ENCODE measurements at places on chromosomes 12 and 14.

DNA sequence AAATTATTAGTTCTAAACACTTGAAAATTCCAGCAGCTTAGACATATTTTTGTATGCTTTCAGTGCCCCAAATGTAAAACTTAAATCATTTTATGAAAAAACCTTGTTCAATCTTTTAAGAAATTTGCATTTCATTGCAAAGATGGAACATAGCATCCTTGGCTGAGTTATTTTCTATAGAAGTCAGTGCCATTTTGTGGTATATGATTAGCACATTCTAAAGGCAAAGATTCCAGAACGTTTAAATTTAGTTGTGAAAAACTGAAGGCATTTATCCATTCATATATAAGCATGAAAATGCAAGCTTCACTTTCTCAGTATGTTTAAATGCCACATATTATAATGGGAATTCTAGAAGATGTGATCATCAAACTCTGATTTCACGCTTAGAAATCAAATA is 332.1 kb downstream of the APAF1 start:
- DNase-seq: no peak

GRCh38 chr14:52244997-52245396 is 22.5 kb upstream of the PTGDR start:
- no peak for DNase-seq

DNA sequence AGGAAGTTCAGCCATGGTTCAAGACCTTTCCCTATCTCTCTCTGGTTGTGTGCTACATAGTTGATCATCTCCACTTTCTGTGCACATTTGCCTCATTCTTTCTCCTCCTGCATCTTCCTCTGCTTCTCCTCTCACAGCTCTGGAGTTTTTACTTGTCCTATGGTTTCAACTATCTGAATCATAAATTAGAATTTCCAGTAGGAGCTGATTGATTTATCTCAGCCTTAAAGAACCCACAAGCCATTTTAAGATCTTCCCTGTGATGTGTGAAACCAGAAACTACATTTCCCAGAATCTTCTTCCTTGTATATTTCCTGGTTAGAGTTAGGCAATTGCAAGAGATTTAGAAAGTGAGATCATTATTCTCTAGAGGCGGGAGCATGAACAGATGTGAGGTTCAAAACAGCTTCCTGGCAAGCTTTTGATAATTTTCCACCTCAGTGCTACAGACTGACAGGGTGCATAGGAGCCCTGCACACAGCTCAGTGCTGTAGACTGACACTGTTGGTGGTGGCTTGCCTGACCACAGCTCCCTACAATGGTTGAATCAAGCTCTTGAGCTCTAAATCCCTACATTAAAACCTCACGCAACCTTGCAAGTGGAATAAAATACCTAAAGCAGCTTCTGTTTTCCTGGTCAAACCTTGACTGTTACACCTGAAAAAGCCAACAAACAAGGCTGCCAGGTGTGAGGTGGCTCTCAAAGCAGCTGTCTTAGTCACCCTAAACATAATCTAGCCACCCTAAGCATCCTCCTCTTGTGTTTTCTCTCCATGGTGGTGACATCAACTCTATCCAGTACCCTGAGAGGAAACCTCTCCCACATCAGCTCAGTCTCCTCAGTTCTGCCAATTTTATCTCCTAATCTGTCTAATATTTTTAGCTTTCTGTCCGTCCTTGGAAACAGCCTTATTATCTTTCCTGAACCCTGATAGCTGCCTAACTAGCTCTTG is 21.5 kb upstream of the IFNG start:
- DNase-seq: no peak

DNA sequence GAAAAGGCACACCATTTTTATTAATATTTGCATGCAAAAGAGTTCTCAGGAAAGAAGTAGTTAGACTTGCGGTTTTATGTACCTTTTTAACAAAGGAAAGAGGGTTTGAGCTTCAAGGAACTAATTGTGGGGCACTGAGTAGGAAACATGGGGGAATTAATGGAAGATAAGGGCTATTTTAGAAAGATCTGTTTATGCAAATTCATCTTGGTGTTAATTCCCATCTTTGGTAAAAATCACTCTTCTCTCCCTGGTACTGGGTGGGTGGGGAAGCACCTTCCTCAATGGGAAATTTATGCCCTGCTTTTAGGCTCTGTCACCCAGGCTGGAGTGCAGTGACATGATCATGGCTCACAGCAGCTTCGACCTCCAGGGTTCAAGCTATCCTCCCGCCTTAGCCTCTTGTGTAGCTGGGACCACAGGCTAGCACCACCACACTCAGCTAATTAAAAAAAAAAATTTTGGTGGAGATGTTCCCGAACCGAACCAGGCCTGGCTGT is 30.1 kb upstream of the RESF1 start:
- DNase-seq: no peak

GRCh38 chr14:75247286-75247922 is 31.2 kb upstream of the FOS start:
- DNase-seq: no peak

- no peak for DNase-seq
These were observed 19.7 kb downstream of the RILPL1 start for GRCh38 chr12:123513805-123514204.

DNA sequence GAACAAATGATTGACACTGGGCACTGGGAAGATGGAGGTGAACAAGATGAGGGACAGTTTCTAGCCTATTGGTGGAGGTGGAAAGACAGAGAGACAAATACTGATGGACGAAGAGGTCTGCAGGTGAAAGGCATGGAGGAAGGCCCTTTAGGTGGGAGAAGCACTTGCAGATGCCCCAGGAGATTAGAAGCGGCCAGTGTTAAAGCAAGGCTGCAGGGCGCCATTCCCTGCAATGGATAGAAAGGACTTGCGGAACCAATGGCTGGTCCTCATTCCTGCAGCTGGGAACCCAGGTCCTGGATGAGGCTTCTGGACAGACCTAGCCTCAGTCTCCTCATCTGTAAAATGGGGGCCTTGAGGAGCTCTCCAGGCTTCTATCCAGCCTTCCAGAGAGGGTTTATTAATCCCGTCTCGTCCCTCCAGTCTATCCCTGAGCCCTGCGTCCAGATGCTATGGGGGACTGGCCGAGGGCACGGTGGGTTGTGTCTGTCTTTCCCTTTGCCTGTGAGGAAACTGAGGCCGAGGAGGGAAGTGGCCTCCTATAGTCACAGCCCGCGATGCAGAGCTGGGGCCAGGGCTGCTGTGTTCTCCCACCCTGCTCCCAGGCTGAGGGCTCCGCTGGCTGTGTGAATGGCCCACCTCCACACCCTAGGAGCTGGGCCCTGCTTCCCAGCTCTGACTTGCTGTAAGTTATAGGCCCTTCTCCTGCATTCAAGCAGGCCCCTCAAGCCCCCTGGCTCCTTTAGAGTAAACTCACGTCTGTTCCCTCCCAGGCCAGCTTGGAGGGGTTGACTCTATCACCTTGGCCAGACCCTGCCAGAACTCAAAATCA is 33.0 kb downstream of the CYP46A1 start:
- no peak for DNase-seq

GRCh38 chr14:55118761-55119160 is 10.3 kb upstream of the LGALS3 start:
- DNase-seq: peak; percentile 45

DNA sequence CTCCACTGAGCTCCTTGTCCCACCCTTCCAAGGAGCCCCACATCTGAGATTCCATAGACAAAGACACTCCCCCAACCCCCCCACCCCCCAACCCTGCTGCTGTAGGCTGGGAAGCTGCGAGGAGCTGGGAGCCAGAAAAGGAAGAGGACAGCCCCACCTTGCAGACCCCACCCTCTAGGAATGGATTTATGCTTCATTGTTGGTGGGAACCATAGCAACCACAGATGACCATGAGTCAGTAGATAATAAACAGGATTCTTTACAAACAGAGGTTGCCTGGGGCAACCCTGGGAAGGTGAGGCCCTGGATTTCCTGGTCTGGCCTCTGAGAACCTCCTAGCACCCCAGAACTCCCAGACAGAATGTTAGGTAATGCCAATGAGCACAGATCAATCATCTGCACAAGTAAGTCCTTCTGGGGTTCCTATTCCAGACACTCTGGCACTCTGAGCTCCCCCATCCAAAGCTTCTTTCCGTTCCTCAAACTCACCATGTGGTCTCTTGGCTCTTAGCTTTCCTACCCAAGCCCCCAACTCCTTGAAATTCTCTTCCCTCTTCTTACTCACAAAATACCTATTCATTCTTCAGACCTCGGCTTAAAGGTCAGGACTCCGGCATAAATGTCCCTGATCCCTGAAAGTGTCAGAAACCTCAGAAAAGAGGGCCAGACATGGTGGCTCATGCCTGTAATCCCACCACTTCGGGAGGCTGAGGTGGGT is 15.2 kb upstream of the PLEKHG6 start:
- peak; percentile 83 for DNase-seq

DNA sequence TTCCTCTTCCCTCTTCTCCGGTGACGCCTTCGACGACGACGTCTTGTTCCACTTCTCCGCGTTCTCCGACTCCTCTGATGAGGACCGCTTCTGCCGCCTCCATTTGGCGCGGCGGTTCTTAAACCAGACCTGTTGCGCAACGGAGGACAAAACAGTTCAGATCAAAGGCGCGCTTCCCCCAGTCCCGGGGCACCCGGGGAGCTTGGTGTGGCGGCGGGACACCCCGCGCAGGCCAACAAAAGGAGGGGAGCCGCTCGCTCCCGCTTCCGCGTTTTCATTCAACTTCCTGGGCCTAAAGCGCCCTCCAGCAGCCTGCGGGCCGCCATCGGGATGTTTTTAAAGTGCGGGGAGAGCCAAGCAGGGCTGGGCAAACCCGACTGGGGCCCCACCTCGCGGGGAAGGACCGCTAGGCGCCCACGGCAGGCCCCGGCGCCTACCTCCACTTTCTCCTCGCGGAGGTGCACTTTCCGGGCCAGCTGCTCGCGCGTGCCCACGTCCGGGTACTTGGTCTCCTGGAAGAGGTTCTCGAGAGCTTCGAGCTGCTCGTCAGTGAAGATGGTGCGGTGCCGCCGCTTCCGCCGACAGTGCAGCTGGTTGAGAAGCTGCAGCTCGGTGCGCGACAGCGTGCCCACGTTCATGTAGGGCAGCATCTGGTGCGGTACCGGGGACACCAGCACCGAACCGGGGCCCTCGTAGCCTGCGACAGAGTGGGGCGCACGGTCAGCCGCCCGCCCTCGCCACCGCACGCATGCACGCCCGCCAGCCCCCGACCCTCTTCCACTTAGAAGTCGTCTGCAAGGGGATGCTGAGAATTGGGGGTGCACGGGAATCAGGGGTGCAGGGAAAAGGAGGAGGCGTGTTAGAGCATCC is 1.2 kb downstream of the GSC start:
- no peak for DNase-seq

- no peak for DNase-seq
These were observed 400.9 kb upstream of the CCDC196 start for GRCh38 chr14:66085224-66085623.

DNA sequence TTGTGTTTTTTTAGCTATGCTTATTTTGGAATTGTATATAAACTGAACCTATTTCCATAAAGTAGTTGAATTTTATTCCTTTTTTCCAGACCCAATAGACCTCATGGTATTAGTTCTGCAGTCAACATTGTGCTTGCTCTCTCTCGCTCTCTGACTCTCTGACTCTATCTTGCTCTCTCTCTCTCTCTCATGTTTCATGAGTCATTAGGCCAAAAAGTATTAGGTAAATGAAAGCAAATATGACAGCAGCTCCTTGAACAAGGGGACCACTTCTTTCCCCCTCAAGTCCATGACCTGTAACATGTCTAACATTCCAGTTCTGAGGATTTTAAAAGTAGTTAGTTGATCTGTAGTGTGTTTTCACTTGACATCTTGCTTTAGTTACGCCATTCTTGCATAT is 14.0 kb upstream of the C12orf71 start:
- DNase-seq: no peak

- DNase-seq: no peak
These were observed 199.1 kb downstream of the GLT1D1 start for GRCh38 chr12:129052373-129052772.

- DNase-seq: no peak
These were observed 60.1 kb upstream of the EIF5 start for GRCh38 chr14:103273745-103274615.

GRCh38 chr12:32583534-32583933 is 95.6 kb upstream of the DNM1L start:
- peak; percentile 38 for DNase-seq

DNA sequence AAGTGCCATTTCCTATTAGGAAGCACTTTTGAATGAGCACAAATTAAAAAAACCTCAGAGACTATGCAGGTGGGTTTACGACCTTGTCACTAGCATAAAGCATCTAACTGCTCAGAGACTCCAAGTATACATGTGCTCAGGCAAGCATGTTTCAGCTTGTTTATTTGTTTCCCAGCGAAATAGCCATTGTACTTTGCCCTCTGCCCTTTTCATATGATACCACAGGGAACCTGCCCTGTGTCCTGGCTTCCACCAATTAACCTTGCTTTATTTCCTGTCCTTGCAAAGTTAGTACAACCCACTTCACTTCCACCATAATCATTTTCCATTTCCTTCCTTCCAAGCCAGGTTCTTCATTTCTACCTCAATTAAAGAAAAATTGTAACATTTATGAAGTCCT is 194.9 kb downstream of the DUSP6 start:
- no peak for DNase-seq

DNA sequence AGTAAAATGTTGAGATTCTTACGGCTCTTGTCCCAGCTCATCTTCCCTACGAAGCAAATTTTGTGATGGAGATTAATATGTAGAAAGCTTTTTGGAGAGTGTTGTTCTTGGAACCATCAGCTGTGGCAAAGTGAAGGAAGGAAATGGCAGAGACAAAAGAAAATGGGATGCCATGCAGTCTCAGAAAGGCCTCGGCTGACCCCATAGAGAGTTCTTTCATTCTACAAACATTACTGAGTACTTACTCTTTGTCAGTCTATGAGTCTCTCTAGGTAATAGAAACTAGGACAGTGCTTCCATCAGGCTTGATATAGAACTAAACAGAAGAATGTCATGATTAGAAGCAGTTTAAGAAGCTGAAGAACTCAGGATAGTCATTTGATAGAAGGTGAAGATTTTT is 134.1 kb downstream of the PLEKHA5 start:
- no peak for DNase-seq

DNA sequence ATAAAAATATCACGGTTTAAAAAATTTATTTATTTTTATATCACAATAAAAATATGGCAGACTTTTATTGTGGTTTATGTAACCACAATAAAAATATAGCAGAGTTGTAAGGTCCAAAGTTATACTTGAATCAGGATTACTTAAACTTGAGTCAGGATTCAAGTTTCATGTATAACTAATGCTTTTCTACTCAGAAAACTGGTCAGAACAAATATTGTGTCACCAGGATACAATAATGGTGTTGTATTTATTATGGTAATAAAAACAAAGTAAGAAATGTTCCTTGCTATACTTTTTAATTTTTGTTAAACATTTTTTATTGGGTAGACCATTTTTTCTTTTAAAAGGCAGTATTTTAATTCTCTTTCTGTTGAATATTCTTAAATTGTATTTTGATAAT is 29.2 kb upstream of the EPS8 start:
- no peak for DNase-seq

DNA sequence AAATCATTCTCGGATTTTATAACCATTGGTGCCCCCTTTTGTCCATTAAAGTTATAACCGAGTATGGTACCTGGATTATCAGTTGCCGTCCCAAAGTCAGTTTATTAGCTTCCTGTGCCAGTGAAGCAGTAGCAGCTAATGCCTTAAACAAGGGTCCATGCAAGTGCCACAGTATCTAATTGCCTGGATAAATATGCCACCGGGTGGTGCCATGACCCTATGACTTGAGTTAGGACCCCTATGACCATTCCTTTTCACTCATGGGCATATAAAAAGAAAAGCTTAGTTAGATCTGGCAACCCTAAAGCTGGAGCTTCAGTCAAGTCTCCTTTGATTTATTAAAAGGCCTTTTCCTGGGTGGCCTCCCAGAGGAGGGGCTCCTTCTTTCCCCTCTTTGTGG is 1314.6 kb downstream of the TMEM121 start:
- DNase-seq: no peak

GRCh38 chr14:43789458-43789857 is 717.6 kb downstream of the FSCB start:
- no peak for DNase-seq
